Stimulated activated CD4-positive, alpha-beta T cell treated with anti-CD3 and anti-CD28 coated beads, Interleukin-15, amount 100 ng/mL, for 24 hours (primary cell): ENCODE measurements at places on chromosomes 7 and 10.

DNA sequence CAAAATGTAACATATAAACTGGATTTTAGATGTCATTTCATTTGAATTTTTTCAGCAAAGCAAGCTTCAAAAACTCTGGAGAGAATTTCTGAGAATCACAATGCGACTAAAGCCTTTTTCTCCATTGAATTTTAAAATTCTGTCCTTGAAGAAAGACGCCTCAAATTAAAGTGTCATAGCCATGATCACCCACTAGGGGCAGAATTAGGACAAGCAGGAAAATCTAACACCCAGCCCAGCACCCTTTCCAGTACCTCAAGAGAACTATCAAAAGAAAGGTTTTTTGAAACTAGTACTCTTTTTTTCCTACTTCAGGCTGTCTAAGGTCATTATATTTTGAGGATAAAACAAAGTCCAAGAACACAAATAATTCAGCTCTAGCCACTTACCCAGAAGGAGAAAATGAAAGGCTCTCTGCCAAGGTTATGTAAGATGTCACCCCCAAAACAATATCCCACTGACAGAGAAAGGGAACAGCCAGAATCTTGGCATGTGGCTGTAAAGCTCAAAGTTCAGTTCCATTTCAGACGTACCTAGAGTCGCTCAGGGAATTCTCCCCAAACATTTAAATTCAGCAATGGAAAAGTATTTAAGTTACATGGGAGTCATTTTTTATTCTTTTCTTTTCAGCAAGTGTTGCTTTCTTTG is 299.4 kb downstream of the SNX13 start:
- peak; percentile 35 for DNase-seq

DNA sequence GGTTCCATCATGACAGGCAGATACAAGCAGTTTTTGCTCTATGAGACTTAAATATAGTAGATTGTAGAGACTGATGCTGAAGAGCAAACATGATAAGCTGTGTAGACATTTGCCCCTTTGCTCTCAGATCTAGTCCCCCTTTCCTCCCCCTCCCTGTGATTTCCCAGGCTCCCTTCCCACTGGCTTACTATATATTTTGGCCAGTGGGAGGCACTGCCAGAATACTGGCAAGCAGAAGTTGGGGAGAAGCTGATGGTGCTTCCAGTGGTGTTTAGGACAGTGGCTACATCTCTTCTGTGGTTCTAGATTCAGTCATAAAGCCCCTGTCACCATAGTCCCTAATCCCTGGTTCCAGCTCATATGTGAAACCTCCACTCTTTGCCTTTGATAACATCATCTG is 156.1 kb upstream of the STEAP4 start:
- no peak for DNase-seq

GRCh38 chr7:92667816-92668535 is 77.8 kb upstream of the FAM133B start:
- DNase-seq = no peak

GRCh38 chr7:11737723-11738122 is 94.3 kb downstream of the THSD7A start:
- DNase-seq = no peak

- no peak for DNase-seq
Measured at GRCh38 chr10:131655101-131655849, 245.5 kb upstream of the PPP2R2D start.

GRCh38 chr10:71504570-71504969 is 107.8 kb downstream of the CDH23 start:
- DNase-seq = no peak

DNA sequence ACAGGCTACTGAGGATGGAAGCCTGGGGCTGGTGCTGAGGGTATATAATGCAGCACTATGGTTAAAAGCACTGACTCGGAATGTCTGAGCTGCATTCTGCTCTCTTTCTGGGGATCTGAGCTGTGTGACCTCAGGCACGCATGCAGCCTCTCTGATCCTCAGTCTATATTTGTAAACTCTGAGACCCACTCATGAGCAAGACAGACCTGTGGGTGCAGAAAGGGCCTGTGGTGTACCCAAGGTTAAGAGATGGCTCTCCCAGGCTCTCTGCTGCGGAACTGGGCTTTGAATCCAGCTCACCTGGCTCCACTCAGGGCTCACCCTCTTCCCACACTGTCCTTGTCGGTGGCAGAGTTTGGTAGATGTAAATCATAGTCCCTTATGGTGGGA is 89.9 kb downstream of the CHST15 start:
- no peak for DNase-seq

DNA sequence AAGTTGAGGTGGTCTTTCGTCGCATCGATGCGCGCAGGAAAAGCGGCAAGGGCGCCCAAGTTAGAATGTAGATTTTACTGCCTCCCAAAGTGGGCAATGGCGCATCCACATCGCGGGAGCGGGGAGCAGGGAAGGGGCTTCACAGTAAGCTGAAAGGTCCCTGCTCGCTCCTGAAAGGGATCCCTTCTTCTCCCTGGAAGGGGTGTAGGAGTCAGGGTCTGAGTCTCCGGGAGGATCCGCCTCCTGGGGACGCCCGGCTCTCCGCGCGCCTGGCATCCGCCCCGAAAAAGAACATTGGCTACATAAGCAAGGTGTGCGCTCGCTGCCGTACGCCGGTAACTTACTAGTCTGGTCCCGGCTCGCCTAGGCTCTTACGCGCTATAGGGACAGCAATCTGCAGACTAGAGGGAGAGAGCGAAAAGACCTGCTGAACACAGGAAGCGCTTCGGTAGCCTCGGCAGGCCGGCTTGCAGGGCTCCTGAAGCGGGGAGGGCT is 804 bp downstream of the UNC5B start:
- DNase-seq = peak; percentile 52

- DNase-seq = no peak
Measured at GRCh38 chr10:122049076-122049475, 60.1 kb downstream of the TACC2 start.

DNA sequence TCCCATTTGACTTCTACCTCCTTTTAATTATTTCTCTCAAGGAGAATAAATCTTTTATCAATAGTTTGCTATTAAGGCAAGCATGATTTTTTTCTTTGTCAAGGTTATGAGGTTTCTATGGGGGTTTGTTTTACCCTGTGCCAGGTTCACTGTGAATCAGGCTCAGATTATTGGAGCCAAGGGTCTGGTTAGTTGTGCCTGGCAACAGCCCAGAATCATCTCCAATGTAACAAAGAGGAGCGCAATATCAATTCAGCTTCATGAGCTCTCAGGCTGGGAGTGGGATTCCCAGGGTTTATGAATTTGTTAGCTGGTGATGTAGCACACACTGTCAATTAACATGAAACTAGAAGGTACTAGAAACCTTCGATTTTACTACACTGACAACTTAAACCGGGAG is 73.2 kb downstream of the AASS start:
- no peak for DNase-seq

GRCh38 chr7:50709151-50709550 is 73.5 kb downstream of the GRB10 start:
- no peak for DNase-seq

DNA sequence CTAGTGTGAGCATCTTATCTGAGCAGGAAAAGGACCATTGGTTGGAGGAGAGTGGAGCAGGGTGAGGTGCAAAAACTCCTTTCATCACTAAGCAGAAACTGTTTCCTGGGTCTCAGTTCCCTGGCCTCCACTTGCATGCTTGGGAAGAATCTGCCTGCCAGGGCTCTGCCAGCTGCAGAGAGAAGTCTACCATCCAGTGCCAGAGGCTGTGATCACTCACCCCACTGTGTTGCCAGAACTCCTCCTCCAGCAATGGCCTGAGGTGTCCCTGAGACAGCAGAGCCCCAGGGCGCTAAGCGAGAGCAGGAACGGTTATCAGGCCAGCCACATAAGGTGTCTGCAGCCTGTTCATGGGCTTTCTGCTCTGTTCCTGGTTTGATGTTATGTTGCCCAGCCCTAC is 991.4 kb downstream of the CCSER2 start:
- DNase-seq = no peak

DNA sequence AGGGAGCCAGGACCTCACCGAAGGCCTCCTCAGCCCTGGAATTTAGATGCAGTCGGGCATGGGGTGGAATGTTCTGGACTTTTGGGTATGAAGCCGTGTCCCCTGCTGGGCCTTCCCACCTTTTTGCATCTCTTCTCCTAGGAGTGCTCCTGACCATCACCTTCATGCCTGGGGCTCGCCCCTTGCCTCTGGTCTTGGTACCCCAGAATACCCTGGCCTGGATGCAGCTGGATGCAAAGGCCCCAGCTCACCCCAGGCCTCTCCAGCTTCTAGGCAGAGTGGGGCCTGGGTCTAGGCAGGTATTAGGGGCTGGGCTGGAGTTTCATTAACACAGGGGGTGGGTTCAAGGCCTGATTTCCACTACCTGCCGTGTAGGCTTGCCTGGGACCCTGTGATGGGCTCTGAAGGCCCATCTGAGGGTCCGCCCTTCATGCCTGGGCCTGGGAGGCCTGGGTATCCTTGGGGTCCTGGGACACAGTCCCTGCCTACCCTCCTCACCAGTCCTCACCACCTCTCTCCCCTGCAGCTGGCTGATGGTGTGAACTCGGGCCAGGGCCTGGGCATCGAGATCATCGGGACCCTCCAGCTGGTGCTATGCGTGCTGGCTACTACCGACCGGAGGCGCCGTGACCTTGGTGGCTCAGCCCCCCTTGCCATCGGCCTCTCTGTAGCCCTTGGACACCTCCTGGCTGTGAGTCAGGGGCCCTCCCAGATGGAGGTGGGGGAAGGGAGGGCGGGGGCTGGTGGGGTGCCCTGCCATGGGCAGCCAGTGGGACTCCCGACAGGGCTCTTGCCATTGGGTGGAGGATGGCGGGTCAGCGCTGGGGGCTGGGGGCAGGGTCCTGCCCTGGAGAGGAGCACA is 10.1 kb downstream of the AQP1 start:
- no peak for DNase-seq

GRCh38 chr10:43971306-43971705 is 322.6 kb upstream of the ZNF32 start:
- DNase-seq = no peak
